ENCODE measurements at places on chromosomes 16 and 17.

DNA sequence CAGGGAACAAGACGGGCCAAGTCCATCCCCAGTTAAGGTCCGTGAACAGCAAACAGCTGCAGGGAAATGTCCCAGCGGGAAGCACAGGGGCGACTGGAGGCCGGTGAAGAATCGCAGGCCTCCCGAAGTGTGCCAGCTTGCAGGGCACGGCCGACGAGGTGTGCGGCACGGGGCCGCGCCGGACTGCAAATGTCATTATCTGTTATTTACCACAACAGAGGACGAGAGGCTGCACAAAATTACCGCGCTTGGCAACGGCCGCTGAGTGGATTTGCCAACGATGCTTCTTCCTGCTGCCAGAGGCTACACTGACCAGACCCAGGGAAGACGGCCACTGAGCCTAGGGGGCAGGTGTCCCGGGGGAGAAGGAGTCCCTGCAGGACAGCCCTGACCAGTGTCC, 53.1 kb downstream of the RPH3AL start:
- no peak for DNase-seq

- DNase-seq, result no peak
Observed at GRCh38 chr17:77826132-77826873, 132.2 kb upstream of the TNRC6C start.

DNA sequence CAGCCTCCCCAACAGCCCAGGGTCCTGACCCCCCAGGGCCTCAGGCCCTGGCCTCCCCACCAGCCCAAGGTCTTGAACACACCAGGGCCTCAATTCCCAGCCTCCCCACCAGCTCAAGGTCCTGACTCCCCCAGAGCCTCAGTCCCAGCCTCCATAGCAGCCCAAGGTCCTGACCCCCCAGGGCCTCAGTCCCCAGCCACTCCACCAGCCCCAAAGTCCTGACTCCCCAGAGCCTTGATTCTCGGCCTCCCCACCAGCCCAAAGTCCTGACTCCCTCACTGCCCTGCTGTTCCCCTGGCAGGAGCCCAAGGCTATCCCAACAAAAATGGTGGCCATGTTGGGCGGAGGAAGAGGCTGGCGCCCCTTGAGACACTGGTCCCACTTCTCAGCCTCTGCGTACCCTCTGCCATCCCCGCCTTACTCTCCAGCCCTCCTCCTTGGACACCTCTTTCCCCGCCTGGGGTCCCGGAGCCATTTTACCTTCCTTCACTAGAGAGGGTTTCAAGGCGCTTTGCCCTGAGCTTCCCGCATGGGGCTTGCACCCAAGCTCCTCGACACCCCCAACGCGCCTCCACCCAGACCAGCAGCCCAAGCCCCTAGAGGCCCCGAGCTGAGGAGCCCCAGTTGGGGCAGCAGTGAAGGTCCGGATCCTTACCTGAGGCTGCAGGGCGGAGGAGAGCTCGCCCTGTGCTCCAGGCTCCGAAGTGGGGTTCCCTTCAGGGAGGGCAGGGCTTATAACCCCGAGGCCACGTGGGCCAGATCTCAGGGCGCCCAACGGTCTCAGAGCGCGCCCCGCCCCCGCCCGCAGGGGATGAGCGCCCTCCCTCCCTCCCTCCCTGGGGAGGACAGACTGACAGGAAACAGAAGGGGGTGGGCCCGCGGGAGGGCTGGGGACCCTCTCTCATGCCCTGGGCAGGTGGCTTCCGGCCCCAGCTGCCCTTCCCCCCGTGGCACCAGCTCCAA, 3.5 kb upstream of the TSPOAP1 start:
- peak; percentile 99 for DNase-seq

DNA sequence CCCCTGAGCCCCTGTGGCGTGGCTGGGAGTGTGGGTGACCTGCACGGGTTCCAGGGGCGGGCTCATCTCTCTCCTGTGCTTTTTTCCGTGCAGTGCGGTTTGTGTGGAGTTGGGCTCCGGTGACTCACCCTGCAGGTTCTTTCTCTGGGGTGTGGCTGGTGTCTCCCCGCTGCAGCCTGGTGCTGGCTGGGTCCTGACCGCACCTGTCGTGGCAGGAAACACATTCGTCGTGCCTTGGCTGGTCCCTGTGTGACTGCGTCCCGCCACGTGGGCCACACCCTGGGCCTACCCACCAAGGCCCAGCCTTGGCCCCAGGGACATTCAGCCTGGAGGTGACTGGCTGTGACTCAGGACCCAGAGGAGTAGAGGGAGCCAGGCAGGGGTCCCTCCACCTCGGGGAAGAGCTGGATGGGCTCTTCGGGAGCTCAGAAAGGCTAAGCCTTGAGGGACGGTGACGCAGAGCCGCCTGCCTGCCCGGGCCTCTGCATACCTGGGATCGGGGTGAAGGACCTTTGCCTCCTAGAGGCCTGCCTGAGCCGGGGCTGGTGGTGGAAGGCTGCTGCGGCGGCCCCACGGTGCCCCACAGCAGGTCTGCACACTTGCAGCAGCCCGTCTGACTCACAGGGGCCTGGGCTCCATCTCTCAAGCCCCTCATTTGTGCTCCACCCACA, 7.8 kb downstream of the TRAF7 start:
- no peak for DNase-seq

DNA sequence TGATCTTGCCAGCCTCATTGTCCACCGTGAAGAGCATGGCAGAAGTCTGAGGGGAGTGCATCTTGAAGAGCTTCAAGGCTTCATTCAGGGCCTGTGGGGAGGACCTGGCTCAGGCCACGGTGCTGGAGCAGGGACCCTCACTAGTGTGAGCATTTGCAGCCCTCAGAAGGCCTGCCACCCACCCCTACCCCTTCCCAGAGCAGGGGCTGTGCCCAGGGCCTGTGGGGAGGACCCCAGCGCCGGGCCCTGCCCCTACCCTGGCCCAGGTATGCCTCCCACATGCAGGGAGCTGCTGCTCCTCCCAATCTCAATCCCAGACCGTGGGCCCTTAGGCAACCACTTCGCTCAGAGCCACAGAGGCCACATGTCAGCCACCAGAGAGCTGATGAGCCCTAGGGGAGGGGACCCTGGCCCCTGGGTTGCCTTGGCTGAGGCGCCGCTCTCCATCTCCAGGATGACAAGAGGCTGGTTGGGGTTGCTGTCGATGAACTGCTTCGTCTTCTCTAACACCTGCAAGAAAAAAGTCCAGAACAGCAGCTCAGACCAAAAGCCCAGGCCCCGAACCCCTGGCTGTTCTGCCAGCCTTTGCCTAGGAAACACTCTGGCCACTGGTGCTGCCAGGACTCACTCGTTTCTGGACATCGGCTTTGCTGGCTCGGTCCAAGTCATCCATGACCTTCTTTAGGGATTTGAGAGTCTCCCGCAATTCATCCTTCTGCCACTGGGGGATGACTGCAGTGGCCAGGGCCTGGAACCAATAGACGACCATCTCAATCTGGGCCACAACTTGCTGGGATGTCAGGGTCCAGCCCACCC, 1.8 kb upstream of the EXOSC6 start:
- DNase-seq, result peak; percentile 69

DNA sequence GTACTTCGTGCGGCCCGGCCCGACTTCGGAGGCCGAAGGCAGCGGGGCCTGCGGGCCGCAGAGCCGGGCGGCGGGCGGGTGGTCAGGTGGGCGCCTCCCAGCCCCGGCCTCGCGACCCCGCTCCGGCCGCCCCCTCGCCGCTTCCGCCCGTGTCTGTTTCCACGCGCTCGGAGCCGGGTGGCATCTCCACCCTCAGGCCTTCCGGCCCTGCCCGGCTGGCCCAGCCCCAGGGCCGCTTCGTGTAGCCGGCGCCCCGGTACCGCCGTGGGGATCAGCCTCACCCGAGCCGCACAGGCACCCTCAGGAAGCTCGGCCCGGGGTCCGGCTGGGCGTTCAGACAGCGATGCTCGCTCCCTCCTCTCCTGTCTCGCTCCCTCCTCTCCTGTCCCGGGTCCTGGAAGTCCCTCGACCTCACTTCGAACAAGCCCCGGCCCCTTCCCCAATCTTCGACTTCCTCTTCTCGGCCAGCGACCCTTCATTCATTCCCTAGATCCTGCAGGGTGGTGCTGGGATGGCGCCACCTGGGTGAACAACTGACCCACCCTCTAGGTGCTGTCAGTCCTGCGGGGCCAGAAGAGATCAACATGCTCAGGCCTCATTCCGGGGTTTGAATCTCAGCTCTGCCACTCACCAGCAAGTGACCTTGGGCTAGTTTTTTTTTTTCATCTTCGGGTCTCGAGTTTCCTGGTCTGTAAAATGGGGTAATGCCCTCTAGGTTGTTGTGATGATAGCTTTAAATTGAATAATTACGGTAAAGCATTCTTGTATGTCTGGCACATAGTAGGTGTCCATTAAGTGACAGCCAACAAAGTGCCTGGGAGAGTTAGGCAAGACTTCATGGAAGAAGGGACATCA, 610 bp downstream of the VPS4A start:
- DNase-seq, result peak; percentile 64

DNA sequence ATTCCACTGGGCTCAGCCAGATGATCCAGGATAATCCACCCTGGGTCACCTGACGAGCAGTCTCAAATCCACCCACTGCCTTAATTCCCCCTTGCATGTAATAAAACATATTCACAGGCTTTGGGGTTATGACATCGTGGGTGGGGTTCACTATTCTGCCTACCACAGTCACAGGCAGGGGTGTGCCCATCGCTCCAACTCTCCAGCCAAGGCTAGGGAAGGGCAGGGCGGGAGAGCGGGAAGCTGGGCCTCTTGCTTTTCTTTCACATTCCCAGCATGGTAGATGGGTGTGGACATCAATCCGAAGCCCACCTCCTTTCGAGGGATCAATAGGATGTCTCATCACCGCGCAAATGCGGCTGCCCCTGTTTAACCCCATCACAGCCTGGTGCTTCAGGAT, 12.7 kb upstream of the CD300LD start:
- DNase-seq, result no peak

DNA sequence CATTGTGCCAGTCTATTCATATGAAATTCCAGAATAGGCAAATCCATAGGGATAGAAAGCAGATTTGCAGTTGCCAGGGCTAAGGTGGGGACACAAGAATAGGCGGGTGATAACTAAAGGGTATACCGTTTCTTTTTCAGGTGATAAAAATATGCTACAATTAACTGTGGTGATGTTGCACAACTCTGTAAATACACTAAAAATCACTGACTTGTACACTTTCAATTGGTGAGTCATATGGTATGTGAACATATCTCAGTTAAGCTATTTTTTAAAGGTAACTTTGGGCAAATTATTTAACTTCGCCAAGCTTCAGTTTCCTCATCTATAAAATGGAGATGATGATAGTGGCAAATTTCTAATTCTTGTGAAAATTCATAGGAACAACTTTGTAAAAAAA, 65.9 kb downstream of the CDYL2 start:
- DNase-seq, result no peak
